Urinary bladder (tissue), 4 donors: ENCODE measurements at places on chromosomes 7 and 10. TPM values are rescaled to one million over a fixed set of nuclear protein-coding genes. Genes with fewer than 3 reads are reported as not detected.

The WNT8B gene
- 0.11 TPM for total RNA-seq

The AUTS2 gene
- 87.7 TPM for total RNA-seq

The OGDHL gene
- total RNA-seq, result 0.79 TPM

The LEP gene
- total RNA-seq, result not detected

The H2AZ2 gene
- 173 TPM for total RNA-seq

The VAX1 gene
- total RNA-seq, result not detected

The CUEDC2 gene
- 26.9 TPM for total RNA-seq

The CC2D2B gene
- 13.1 TPM for total RNA-seq

The FAM25G gene
- total RNA-seq, result not detected

The ADCY1 gene
- 3.7 TPM for total RNA-seq

The GIMAP1 gene
- total RNA-seq, result 4.9 TPM

The CFAP70 gene
- 2.2 TPM for total RNA-seq

The ANLN gene
- total RNA-seq, result 66.0 TPM

The TRIL gene
- 20.4 TPM for total RNA-seq

The PAPOLB gene
- total RNA-seq, result 2.2 TPM

The GBX1 gene
- total RNA-seq, result not detected

The ICA1 gene
- total RNA-seq, result 32.8 TPM

The GHRHR gene
- not detected for total RNA-seq

The MYO3A gene
- 7.0 TPM for total RNA-seq

The SOSTDC1 gene
- 25.6 TPM for total RNA-seq

The PAPSS2 gene
- 40.2 TPM for total RNA-seq

The SEM1 gene
- 52.2 TPM for total RNA-seq

The SLC26A5 gene
- total RNA-seq, result 1.6 TPM

The CEP55 gene
- total RNA-seq, result 23.6 TPM

The POLR2J2 gene
- total RNA-seq, result 7.8 TPM

The TAS2R3 gene
- 7.5 TPM for total RNA-seq

The ATRNL1 gene
- 153 TPM for total RNA-seq

The RTKN2 gene
- 12.2 TPM for total RNA-seq

The COL17A1 gene
- total RNA-seq, result 9.8 TPM

The CCL26 gene
- total RNA-seq, result 1.5 TPM

The RPEL1 gene
- total RNA-seq, result not detected

The ASIC3 gene
- total RNA-seq, result 1.1 TPM

The NPSR1 gene
- total RNA-seq, result 0.58 TPM

The KIF11 gene
- total RNA-seq, result 26.6 TPM

The ERVW-1 gene
- total RNA-seq, result not detected

The OPN4 gene
- not detected for total RNA-seq

The CYP2C18 gene
- not detected for total RNA-seq

The CFAP69 gene
- total RNA-seq, result 19.1 TPM

The SRI gene
- total RNA-seq, result 92.9 TPM

The MMS19 gene
- total RNA-seq, result 49.0 TPM

The PRXL2A gene
- total RNA-seq, result 52.9 TPM

The POLR1F gene
- total RNA-seq, result 23.5 TPM

The FAM131B gene
- 4.1 TPM for total RNA-seq

The FANK1 gene
- total RNA-seq, result 2.0 TPM

The HTR7 gene
- 2.2 TPM for total RNA-seq

The CALCR gene
- total RNA-seq, result 0.26 TPM

The FOXI2 gene
- total RNA-seq, result not detected

The EPO gene
- total RNA-seq, result not detected

The TEX47 gene
- not detected for total RNA-seq

The EPHB6 gene
- 10.8 TPM for total RNA-seq

The DMTF1 gene
- 252 TPM for total RNA-seq

The PRKG1 gene
- total RNA-seq, result 126 TPM

The TRPV5 gene
- 0.26 TPM for total RNA-seq
